BJ (cell line): ENCODE measurements at places on chromosomes 2 and 18.

DNA sequence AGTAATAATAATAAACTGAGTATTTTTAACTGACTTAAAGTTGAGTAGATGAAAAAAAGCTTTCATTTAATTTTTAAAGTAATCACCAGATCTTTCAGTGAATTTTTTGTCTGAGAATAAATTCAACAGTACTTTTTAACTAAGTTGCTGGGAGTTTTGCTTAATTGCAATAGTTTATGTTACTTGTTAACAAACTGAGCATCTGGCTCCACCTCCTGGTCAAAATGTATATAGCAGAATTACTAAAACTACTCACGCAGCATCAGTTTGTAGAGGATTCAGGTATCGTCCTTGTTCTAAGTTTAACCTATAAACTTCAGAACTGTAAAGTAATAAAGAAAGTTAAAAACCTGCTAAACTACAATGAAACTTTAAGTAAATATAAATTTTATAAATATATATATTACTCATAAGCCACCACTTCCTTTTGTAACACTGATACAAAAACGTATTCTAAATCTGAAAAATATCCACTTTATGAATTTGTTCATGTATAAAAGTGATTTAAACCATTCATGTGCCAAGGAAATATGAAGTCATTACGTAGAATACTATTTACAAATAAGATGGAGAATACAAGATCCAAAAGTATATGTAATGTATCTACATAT, 21.3 kb downstream of the NOL10 start:
- DNase-seq: no peak

DNA sequence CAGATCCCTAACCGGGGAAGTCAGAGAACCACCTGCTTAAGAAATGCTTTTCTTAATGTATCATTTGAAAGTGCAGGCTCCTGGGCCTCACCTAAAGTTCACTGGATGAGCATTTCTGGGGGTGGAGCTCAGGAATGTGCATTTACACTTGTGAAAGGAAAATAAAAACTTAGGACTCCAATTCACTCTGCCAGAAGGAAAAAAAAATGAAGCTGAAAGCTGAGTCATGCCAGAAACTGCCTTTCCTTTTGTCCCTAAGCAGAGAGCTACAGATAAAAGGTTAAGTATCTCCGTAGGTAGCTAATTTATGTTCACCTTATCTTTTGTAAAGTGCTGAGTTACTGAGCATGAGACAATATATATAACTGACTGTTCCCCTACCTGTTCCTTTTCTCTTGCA, 229.5 kb upstream of the MEX3C start:
- no peak for DNase-seq

- no peak for DNase-seq
Observed at GRCh38 chr18:74414953-74415515, 42.1 kb downstream of the DIPK1C start.

- no peak for DNase-seq
Observed at GRCh38 chr2:136057023-136057801, 60.7 kb downstream of the CXCR4 start.

DNA sequence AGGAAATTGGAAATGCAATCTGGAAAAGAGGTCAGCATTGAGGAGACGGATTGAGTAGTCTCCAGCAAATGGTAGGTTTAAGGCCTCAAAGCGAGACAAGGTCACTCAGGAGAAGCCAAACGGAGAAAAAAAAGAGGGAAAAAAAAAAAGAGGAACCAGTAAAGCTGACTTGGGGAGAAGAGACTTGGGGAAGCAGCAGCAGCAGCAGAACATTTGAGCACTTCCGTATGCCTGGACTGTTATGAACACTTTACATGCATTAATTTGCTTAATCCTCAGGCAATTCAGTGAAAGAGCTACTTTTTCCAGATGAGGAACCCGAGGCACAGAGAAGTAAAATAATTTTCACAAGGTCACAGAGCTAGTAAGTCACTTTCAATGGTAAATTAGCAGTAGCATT, 81.3 kb downstream of the OSBPL6 start:
- DNase-seq: no peak

DNA sequence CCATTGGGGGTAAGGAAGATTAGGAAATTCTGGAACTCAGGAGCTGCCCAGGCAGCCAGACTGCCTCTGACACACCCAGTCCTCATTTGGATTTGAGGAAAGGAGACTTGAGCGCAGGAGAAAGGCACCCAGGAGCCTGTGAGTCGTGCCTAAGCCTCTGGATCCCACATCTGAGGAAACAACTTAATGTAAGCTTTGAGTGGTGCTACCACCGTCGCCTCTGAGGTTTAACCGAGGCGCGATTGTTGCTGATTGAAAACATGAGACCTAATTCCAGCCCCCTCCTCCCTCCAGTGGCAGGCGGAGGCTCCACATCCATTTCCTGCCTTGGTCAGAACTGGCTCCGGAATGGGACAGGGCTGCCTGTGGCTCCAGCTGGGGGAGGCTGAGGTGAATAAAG, 176.7 kb upstream of the PKDCC start:
- no peak for DNase-seq

GRCh38 chr18:48152549-48152948, 222.1 kb upstream of the SMAD2 start:
- DNase-seq: peak; percentile 1

DNA sequence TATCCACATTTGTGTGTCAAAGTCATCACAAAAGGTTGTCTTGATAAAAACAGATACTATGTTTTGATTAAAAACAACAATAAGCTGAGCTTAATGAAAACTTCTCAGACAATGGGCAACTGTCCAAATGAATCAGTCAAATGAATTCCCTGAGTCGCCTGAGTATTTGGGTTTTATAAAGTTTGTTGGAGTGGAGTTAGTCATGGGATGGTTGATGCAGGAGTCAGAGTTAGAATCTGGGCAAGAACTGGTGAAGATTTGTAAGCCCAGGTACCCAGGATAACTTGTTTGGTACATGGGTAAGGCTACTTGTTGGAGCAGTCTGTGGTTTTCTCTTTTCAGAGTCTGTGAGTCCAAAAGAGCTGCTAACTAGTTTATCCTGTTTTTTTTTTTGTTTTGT, 34.4 kb upstream of the RAPGEF4 start:
- DNase-seq: peak; percentile 42

DNA sequence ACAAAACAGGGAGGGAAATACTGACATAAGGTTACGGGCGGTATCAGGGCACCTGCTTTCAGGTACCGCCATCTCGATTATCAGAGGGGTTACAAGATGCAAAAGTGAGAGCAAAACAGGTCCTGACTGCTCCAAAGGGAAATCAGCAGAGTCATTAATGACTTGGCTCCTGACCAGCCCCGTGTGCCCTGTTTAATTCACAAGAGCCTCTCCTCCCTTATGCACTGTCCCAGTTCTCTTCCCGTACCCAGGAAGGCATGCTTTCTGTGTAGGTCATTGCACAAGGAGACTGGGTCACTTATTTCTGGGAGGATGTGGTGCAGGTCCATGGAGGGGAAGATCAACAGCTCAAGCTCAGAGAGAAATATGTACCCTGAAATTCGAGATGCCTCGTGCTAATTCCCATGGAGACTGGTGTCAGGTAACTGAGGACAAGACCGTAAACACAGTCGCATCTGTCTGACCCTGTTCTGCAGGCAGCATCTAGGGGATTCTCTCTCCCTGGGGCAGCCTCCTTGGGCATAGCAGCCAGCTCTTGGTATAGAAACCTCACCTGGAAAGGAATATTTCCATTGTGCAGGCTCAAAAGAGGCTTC, 79.9 kb downstream of the HNRNPLL start:
- DNase-seq: no peak

DNA sequence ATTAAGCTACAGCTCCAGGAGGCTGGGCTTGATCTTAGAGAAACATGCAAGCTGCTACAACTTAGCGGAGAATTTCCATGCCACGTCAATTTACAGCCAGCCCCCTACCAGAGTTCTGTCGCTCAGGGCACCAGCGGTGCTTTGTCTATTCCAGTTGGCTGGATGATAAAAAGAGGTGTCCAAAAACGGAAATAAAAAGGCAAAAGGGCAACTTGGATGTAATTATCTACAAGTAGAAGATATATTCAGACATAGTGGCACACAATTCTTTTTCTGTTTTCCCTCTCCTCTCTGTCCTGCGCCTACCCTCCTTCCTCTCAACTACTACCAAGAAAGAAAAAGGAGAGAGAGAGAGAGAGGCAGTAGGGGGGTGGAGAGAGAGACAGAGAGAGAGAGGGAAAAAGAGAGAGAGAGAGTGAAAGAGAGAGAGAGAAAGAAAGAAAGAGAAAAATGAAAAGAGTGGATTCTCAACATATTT, 363 bp upstream of the RFTN2 start:
- DNase-seq: no peak

DNA sequence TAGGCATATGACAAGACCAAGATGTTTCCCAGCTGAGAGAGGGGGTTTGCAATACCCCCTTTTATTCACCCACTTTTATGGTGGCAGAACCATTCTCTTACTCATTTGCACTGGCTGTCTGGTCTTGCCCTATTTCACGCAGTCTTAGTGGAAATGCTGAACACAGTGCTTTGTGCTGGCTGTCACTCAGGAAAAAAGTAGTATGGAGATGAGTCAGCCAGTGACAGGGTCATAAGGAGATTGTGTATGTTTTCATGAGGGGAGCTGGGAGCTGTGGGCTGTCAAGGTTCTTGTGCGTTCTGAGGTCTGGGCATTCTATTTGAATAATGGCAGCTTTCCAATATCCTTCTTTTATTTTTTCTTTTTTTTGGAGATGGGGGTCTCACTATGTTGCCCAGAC, 10.9 kb upstream of the CNRIP1 start:
- DNase-seq: no peak

DNA sequence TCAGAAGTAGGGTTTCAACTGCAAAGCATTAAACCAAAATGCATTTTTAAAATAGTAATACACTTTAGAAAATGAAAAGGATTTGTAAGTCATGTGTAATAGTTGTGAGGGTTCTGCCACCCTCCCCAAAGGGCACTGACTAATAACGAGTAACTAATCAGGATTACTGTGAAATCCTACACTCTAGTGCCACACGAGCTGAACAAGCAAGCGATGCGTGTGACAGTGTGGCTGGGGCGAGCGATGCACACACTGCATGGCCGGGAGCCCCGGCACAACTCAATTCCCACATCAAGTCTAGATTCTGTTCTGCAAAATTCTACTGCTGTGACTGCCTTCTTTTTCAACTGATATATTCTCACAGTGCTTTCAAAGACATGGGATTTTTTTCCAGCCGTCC, 156.4 kb downstream of the SEPTIN10 start:
- DNase-seq: no peak

DNA sequence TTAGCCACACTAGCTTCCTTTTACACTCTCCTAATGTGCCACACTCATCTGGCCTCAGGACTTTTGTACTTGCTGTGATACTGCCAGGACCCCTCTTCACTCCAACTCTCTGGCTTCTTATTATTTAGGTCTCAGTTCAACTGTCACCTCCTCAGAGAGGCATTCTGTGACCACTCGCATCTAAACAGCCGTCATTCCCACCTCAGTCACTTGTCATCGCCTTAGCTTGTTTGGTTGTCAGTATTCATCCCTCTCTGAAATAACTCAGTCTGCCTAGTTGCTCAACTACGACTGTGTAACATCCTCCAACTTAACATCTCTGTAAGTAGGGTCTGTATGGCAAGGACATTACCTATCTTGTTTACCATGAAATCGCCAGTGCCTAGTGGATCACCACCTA, 27.2 kb downstream of the MGAT4A start:
- no peak for DNase-seq

- DNase-seq: no peak
Observed at GRCh38 chr2:70519453-70519852, 34.2 kb downstream of the TGFA start.

GRCh38 chr18:48828194-48828545, 122.6 kb downstream of the SMAD7 start:
- DNase-seq: no peak

DNA sequence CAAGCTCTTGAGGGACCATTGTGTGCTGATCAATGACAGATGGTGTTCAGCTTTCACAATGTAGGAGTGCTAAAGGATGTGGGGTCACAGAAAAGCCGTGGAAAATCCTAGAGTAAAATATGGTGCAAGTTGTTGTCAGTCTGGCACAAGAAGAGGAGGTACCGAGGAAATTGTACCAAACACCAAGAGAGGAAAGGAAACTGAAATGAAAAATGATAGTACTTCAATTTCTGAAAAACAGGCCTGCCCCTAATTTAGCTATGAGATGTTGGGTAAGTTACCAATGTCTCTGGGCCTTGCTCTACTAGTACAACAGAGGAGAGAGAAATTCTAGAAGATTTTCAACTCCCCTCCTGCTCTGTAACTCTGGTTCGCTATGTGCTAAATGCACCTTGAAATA, 78.8 kb upstream of the PELI1 start:
- no peak for DNase-seq
